A549 treated with CpdA at 1 μM for 4 hours (cell line): ENCODE measurements at places on chromosomes 1 and 21. TPM values are rescaled to one million over a fixed set of nuclear protein-coding genes. Genes with fewer than 3 reads are reported as not detected.

The HCN3 gene
- total RNA-seq: 2.9 to 5.8 TPM (median 4.5 TPM) in 5 replicates

The DYNLT5 gene
- total RNA-seq: not detected in 5 replicates

The CENPL gene
- total RNA-seq: 10.2 to 12.4 TPM (median 11.4 TPM) in 5 replicates

The TFF3 gene
- total RNA-seq: not detected in 5 replicates

The TRAF3IP3 gene
- not detected in 5 replicates for total RNA-seq

The METTL13 gene
- 43.4 to 51.1 TPM (median 50.1 TPM) in 5 replicates for total RNA-seq

The C1orf226 gene
- total RNA-seq: 0.66 to 1.2 TPM (median 0.90 TPM) in 5 replicates

The C1QB gene
- total RNA-seq: not detected in 5 replicates

The PDIK1L gene
- total RNA-seq: 1.7 to 2.6 TPM (median 1.7 TPM) in 5 replicates

The ADGRL2 gene
- total RNA-seq: 10.2 to 15.4 TPM (median 12.9 TPM) in 5 replicates

The NTRK1 gene
- 0.08 to 0.16 TPM (median 0.10 TPM) in 4 of 5 replicates, not detected in the other for total RNA-seq

The SMPDL3B gene
- total RNA-seq: 0.71 to 1.2 TPM (median 0.99 TPM) in 5 replicates

The LRRC7 gene
- not detected in 5 replicates for total RNA-seq

The NT5C1A gene
- total RNA-seq: not detected in 5 replicates

The DCDC2B gene
- not detected in 5 replicates for total RNA-seq

The TPTE gene
- not detected in 5 replicates for total RNA-seq

The STK40 gene
- total RNA-seq: 8.6 to 13.0 TPM (median 10.5 TPM) in 5 replicates

The GPR25 gene
- not detected in 5 replicates for total RNA-seq

The RNF207 gene
- 15.6 to 22.3 TPM (median 19.3 TPM) in 5 replicates for total RNA-seq

The ORC1 gene
- 18.0 to 21.4 TPM (median 19.0 TPM) in 5 replicates for total RNA-seq

The C1orf53 gene
- total RNA-seq: 4.6 to 8.1 TPM (median 7.0 TPM) in 5 replicates

The KRTAP20-4 gene
- total RNA-seq: not detected in 5 replicates

The UBASH3A gene
- 0.10 to 0.26 TPM (median 0.14 TPM) in 5 replicates for total RNA-seq

The CYP4A22 gene
- total RNA-seq: not detected in 5 replicates

The PIGR gene
- not detected in 5 replicates for total RNA-seq

The PDC gene
- not detected in 5 replicates for total RNA-seq

The KCNH1 gene
- 2.5 to 3.6 TPM (median 3.0 TPM) in 5 replicates for total RNA-seq

The TEDDM1 gene
- total RNA-seq: not detected in 5 replicates

The CLCA4 gene
- not detected in 5 replicates for total RNA-seq

The OLFML2B gene
- 0.35 to 0.57 TPM (median 0.38 TPM) in 5 replicates for total RNA-seq

The S100A3 gene
- total RNA-seq: 88.7 to 106 TPM (median 92.8 TPM) in 5 replicates

The REN gene
- total RNA-seq: not detected in 5 replicates

The RIMKLA gene
- 0.70 to 1.1 TPM (median 0.84 TPM) in 5 replicates for total RNA-seq

The AJAP1 gene
- under 0.01 TPM in 1 of 5 replicates, not detected in the others for total RNA-seq

The CACNA1S gene
- 0.02 TPM in 1 of 5 replicates, not detected in the others for total RNA-seq

The HMGN2 gene
- total RNA-seq: 345 to 395 TPM (median 355 TPM) in 5 replicates

The CCDC185 gene
- 0.10 to 0.20 TPM (median 0.13 TPM) in 5 replicates for total RNA-seq

The CDK11B gene
- 25.2 to 27.7 TPM (median 26.6 TPM) in 5 replicates for total RNA-seq

The WDR64 gene
- not detected in 5 replicates for total RNA-seq

The CACHD1 gene
- 1.6 to 1.7 TPM (median 1.7 TPM) in 5 replicates for total RNA-seq

The ACTN2 gene
- 0.01 to 0.12 TPM in 2 of 5 replicates, not detected in the others for total RNA-seq

The NAV1 gene
- 5.8 to 13.2 TPM (median 10.7 TPM) in 5 replicates for total RNA-seq

The KCNK2 gene
- total RNA-seq: 0.10 to 0.15 TPM (median 0.12 TPM) in 4 of 5 replicates, not detected in the other

The MPZ gene
- 0.15 to 0.32 TPM (median 0.21 TPM) in 5 replicates for total RNA-seq

The SPAG17 gene
- total RNA-seq: 0.03 TPM in 1 of 5 replicates, not detected in the others
